Mucosa of descending colon (tissue), 3 donors: ENCODE measurements at places on chromosomes 12 and 14. TPM values are rescaled to one million over a fixed set of nuclear protein-coding genes. Genes with fewer than 3 reads are reported as not detected.
A peak's percentile ranks its signal among the peaks of the same experiment; 100 is the strongest.

OR4E1 gene
- not detected for total RNA-seq

- peak; percentile 45 for DNase-seq
These were observed 666 bp downstream of the FMNL3 start for GRCh38 chr12:49706351-49707127.

CLEC9A gene
- not detected for total RNA-seq

DNA sequence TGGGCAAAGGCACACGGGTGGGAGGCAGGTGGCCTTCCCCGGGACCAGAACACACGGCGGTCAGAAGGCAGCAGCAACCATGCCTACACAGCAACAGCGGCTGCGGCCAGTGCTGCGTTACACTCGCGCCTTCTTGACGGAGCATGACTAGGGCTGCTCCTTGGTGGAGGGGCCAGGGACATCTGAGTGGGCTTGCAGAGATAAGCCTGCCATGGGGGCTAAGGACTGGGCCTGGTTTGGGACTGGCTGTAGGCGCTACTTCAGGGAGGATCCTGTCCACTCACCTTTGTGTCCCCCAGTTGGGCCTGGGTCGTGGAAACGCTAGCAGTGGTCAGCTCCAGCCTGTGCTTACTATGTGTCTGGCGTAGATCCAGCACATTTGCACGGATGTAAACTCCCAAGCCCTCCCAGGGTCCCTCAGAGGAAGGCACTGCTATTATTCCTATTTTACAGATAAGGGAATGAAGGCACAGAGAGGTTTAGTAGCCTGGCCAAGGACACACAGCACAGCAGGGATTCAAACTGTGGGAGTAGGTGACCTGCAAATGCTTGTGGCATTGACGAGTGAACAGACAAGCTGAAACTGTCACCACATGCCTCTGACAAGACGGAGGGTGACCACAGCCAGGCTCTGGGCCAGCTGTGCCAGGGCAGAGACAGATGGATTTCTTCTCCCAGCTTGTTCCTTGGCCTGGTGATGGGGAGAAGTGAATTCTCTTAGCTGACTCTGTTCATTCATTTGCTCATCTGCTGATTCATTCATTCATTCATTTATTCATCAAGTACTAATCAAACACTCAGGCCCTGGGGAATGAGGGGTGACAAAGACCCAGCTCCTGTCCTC is 31.9 kb upstream of the DLK1 start:
- no peak for DNase-seq

GRCh38 chr14:68439676-68440075 is 353.2 kb downstream of the ZFP36L1 start:
- DNase-seq: no peak

DNA sequence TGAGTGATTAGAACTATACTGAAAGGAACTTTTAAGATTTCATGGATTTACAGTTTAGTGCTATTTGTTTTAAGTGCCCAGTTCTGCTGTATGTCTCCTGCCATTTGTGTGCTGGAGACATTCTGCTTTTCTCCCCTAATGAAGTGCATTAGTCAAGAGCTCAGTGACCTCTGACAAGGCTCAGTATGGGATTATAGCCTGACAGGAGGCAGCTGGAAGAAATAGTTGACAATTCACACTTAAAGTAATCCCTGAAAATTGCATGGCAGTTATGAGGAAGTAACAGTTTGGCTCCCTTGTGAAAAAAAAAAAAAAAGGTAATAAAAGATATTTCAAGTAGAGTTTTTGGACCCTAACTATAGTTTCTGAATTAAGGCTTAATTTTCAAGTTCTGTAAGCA is 70.3 kb downstream of the ALX1 start:
- DNase-seq: no peak

GPRC5A gene
- total RNA-seq: 326 TPM

- DNase-seq: no peak
These were observed 66.3 kb upstream of the EEA1 start for GRCh38 chr12:92995258-92995903.
